CD4-positive, alpha-beta T cell treated with Interleukin-17A for 4 hours (primary cell): ENCODE measurements at places on chromosomes 5 and 9.
A peak's percentile ranks its signal among the peaks of the same experiment; 100 is the strongest.

GRCh38 chr5:67211926-67212325, 15.3 kb upstream of the CD180 start:
- DNase-seq, result no peak

DNA sequence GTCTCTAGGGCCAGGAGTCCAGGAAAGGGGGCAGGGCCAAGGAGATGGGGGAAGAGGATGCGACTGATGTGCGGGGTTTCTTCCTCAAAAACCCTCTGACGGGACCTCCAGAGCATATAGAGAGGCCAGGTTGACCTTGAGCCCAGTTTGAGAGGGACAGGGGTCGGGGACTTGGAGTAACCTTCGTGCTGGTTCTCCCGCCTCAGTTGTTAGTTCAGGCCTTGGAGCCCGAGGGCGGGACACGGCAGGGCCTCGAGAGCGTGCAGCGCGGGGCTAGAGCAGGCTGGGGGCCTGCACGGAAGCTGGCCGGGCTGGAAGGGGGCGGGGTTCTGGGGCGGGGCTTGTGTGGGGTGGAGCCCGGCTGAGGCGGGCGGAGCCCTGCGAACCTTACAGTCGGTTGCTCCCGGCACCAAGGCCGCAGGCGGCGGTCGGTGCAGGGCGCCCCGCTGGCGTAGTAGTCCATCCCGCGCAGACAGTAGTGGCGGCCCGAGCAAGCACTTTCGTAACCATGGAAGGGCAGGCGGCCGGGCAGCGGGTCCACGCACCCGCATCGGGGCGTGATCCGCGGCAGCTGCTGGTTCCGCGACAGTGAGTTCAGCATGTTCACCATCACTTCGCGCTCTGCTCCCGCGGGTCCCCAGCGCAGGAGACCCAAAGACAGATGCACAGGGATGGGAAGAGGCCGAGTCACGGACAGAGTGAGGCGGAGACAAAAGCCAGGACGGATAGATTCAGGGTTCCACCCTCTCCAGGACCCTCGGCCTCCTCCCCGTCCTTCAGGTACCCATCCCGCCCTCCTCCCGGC, 4.0 kb upstream of the MYORG start:
- DNase-seq, result peak; percentile 93

DNA sequence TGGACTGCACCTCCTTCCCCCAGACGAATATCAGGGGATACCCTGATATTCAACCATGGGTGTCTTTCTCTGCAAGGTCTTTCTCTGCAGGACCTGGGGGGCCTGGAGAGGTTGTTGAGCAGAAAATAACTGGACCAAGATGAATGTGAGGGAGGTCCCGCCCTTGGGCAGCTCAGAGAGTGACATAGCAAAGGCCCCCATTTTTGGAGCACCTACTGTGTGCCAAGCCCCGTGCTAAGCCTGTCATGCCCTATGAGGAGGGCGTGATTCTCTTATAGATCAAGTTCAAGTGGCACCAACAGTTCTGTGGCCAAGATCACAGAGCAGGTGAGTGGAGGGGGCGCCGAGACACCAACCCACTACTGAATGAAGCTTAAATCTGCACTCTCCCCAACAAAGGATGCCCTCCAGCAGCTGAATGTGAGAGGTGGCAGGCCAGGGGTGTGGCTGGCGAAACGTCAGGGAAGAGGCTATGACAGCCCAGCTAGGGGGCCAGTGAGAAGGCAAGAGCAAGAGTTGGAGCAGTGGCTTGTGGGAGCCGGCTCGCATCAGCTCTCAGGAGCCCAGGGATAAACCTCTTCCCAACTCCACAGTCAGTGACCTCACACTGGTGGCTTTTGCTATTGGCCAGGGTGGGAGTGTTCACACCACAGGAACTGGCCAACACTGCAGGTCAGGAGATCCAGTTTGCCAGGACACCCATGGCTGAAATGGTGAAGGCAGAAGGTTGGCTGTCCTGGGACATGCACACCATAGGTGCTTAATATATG, 5.3 kb downstream of the SARDH start:
- DNase-seq, result no peak

DNA sequence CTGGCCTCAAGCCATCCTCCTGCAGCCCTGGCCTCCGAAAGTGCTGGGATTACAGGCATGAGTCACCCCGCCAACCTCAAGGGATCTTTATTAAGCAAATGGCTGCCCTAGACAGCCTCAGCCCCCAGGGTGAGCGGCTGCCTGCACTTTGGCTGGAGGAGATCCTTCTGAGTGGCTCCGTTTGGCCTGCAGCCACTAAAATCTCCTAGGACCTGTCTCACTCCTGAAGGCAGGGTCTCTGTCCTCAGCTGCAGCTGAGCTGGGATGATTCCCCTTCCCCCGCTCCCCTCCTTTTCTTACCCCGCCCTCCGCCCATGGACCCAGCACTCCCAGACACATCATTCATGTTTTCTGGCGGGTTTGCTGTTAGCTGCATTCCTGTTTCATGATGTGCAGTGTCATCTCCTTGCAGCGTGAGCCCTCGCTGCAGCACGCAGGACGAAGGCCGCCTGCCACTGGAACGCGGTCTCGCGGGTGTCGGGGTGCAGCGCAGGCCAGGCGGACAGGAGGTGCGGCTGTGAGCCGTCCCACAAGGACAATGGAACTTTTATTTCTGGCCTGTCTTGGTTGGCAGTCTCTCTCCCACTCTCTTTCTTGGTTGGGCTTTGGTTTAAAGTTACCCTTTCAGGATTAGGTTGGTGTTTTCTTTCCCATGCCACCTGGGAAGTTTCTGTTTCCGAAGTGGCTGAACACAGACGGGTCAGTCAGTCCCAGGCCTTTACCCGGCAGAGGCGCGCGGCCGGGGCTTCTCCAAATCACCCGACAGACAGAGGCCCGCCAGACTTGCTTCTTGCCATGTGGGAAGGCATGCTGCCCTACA, 137.1 kb downstream of the FOXD1 start:
- no peak for DNase-seq

GRCh38 chr5:156851880-156852279, 1.8 kb downstream of the PPP1R2B start:
- DNase-seq, result no peak

- peak; percentile 28 for DNase-seq
Observed at GRCh38 chr5:176535664-176536131, 1.5 kb downstream of the RNF44 start.

DNA sequence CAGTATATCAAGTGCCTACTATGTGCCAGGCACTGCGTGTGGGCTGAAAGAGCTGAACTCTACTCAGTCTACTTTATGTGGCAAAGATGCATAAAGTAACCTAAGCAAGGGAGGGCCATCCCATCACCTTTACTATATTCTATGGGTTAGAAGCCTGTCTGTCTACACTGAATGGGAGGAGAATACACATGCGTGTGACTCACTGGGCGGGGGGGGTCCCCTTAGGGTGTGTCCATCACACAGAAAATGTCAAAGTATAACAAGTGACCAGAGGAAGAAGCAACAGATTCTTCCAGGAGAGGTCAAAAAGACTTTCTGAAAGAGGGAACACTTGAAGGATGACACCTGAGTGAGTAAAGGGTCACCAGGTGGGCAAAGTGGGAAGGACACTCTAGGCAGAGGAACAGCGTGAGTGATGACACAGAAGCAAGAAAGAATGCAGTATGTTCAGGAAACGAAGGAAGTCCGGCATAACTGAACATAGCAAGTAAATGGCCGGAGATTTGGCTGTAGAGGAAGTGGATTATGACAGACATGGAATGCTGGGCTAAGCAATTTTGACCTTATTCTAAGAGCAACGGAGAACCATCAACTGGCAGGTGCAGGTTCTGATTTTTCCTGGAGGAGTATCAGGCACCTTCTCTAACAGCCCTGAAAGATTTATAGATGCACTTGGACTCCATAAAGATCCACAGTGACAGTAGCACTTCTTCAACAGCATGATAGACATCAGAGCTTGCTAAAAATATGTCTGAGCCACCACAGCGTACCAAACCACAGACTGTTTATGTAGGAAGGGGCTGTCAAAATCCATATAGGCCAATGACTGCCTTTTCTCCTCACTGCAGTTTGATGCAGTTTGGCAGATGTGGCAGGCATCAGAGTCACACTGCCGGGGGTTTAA, 8.0 kb upstream of the WHRN start:
- DNase-seq, result no peak

- DNase-seq, result peak; percentile 76
Observed at GRCh38 chr5:170333161-170333910, 35.8 kb upstream of the LCP2 start.

- no peak for DNase-seq
Observed at GRCh38 chr9:105191508-105192121, 52.8 kb upstream of the SLC44A1 start.

DNA sequence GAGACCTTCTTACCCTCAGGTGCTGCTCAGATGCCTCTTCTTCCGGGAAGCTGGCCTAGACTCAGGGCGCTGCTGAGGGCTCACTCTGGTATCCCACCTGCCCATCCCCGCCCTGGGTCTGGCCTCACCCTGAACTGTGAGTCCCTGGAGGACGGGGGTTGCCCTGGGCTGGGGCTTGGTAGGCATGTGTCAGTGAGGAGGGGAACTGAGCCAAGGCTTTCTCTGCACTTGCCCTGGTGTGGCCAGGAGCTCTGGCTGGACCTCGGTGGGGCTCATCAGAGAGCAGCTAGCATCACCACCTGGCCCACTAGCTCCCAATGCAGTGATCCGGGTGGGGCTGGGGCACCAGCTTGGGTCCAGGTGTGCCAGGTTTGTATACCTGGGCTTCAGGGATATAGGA, 15.6 kb downstream of the PLEKHG4B start:
- DNase-seq, result no peak

- no peak for DNase-seq
Observed at GRCh38 chr5:180370861-180371641, 17.9 kb upstream of the GFPT2 start.

DNA sequence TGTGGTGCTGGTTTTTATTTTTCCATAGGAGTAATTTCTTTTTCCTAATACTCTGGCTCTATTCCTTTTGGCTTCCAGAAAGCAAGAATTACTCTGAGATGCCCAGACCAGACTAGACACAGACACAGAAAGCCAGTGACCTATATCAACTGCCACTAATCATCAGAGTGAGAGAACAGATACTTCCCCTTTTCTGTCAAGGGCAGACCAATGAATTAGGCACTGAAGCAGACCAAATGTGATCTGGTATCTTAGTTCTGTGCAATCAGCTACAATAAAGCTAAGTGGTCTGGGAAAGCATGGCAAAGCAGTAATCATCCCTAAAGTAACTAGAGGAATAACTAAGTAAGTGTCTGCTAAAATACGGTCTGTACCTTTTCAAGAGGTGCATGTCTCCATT, 239.1 kb downstream of the ELAVL2 start:
- no peak for DNase-seq

GRCh38 chr9:114025196-114025753, 52.8 kb downstream of the AMBP start:
- DNase-seq, result no peak

GRCh38 chr5:139283252-139284166, 10.0 kb upstream of the MATR3 start:
- no peak for DNase-seq

GRCh38 chr9:135568026-135568425, 6.5 kb downstream of the PAEP start:
- DNase-seq, result no peak

DNA sequence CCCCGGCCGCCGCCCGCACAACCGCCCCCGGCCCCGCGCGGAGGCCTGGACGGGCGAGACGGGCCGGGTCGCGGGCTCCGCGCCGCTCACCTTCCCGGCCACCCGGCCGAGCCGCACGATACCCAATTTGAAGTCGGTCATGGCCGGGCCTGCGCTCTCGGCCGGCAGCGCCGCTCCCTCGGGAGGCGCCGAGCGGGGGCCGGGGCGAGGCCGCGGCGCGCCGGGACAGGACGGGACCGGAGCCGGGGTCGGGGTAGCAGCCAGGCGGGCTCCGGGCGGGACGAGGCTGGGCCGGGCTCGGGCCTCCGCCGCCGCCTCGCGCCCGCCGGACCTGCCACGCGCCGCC, 216 bp downstream of the ZMYND19 start:
- DNase-seq, result no peak

- DNase-seq, result no peak
Observed at GRCh38 chr5:3429962-3430361, 165.7 kb upstream of the IRX1 start.

DNA sequence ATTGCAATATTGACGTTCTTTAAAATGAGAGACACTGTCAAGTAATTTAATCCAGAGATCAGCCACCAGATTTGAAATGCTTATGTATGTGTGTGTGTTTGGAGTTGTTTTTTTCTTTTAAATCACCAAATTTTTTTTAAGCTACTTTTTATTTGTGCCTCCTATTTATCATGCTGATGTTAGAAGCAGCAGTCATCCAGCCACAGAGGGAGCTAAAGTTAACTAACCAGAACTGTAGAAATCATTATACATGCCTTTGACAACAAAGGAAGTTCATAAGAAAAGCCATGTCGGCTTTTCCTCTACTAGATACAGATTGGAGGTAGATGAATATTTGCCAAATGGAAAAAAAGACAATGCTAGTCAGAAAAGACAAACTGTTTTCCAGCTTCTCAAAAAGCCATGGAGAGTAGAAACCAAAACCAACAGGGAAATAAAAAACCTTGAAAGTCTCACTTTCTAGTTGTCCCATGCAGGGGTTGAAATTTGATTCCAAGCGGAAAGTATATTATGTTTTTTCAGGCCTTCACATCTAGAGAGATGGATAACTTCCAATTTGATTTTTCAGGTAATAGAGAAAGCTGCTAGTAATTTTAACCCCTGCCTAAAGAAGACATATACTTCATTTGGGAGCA, 4.5 kb downstream of the PURA start:
- no peak for DNase-seq

DNA sequence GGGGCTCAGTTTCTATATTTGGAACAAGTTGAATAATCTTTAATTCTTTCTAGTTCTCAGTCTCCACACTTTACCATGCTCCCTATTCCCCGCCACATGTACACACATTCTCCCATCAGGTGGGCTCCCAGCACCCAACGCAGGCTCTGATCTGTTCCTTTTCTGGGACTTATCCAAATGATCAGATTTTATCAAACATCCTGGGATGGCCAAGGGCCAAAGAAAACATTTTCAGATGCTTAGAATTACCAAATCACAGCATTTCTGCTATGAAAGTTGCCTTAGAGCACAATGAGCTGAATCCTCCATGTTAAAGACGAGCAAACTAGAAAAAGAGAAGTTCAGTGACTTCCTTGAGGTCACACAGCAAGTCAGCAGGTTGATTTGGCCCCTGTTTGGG, 153.4 kb downstream of the SEC61B start:
- DNase-seq, result no peak

DNA sequence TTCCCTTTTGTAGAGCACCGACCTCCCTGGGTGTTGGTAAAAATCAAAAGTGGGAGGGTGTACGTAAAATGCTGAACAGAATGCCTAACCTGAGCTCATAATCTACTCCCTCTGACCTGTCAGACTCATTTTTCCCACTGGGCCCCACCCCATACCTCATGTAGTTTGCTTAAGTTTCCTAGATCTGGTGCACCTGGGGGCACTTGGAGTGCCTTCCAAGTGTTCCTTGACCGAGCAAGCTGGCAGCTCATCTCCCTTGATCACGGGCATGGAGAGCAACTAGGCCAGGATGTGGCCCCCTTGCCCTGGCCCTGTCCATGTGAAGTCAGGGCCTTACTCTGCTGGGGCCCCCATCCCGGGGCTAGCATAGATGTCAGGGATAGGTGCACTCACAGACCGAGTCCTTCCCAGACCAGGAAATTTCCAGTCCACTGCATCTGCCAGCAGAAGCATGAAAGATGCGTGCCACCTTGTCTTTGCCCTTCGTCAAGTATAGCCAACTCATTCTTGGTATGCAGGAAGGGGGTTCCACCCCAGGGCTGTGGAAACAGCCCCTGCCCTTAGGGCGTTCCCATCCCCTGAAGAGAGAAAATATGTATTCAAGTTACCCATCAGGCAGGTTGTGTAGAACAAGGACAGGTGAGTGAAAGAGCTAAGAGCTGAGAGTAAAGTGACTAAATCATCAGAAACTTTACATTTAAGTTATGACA, 41.9 kb downstream of the SLC22A5 start:
- DNase-seq, result peak; percentile 57
